ENCODE measurements at places on chromosomes 7 and 10.

GRCh38 chr7:86913709-86914108 lies 145.7 kb downstream of the ELAPOR2 start:
- DNase-seq = no peak

GRCh38 chr7:82141427-82141826 lies 302.1 kb downstream of the CACNA2D1 start:
- DNase-seq = no peak

DNA sequence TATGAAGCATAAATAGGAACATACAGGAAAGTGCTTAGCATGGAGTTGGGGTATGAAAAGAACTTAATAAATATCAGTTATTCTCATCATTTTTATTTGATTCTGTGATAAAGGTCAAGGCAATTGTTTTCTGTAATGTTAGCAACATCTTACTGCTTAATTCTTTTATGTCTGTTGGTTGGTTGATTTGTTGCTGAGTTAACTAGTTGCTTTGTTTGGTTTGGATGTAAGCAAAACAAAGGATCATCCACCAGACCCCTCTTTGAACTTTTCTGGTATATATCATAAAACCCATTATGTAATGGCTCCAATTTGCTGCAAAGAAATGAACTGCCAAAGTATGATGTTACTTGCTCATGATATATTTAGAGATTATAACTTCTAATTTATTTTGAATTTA lies 44.5 kb downstream of the CH25H start:
- no peak for DNase-seq

- DNase-seq = no peak
These were observed 64.1 kb downstream of the MICU1 start for GRCh38 chr10:72561745-72562166.

DNA sequence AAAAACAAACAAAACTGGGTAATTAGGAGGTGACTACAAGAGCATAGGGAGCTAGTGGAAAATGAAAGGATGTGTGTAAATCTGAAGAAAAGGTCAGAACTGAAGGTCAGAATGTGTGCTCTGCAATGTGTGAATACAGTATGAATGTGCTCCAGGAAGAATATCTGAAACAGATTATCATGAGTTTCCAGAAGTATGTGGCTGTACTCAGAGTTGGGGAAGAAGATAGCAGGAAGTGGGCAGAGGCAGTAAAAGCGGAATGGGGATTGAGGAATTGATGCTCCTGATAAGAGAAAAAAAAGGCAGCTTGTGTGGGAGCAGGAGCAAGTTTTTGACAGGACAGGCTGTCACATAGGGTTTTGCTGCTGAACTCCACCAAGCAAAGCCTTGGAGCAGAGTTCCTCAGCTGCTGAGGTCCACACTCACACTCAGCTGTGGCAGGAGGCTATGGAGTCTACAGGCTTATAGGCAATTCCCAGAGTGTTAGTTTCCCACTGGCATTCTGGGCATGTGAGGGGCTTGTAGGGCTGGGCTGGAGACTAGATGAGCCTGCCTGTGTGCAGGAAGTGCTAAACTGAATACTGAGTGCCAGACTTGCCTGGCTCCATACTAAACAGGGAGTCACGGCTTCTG lies 22.9 kb downstream of the H2AZ2 start:
- DNase-seq = no peak

GRCh38 chr10:125514206-125515162 lies 168.5 kb downstream of the TEX36 start:
- no peak for DNase-seq

DNA sequence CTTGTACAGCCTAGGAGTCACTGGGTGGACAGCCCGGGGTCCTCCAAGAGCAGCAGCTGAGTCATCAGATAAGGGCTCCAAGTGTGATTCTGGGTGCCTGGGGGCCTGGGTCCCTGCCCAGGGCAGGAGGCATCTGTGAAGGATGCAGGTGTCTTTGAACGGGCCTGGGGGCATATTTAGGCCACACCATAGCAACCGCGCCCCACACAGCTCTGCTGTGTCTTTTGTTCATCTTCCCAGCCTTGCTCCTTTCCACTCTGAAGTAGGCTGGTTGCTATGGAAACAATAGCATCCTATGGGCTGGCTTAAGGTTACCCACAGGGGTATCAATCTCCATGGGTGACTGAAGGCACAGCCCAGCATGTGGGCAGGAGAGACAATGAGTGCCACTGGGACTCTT lies 324.7 kb downstream of the TCERG1L start:
- no peak for DNase-seq

- no peak for DNase-seq
These were observed 18.5 kb downstream of the CSGALNACT2 start for GRCh38 chr10:43156590-43157341.

- peak; percentile 37 for DNase-seq
These were observed 26.2 kb downstream of the TBATA start for GRCh38 chr10:70758757-70759514.

DNA sequence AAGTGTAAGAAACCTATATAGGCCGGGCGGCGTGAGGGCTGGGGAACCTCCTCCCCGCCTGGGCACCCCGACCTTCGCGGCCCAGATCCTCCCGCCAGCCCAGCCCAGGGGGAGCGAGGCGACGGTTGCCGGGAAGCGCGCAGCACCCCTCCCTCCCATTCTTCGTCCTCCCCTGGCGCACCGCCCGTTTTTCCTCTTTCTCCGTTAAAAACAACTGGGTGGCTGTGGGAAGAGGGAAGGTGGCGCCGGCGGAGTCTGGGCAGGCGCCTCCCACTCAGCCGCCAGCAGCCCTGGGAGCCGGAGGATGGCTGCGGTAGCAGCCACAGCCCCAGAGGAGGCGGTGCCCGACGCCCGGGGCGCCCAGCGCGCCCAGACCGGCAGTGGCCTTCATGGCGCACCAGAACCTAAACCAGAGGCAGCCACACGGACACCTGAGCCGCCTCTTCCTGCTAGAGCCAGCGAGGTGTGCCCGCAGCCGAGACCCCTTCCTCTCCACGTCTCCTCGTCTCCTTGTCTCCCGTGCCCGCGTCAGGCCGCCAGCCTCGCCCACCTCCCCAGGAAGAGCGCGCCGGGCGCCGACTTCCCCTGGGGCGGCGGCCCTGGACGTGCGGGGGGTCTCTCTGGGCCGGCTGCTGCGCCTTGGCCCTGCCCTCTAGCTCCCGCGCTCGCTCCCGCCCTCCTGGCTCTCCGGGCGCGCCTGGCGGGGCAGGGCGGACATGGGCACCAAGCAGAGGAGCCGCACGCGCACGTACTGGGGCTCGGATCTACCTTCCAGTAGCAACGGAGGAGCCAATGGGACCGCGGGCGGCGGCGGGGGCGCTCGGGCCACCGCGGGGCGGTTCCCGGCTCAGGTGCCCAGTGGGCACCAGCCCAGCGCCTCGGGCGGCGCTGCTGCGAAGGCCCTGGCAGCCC lies 32.8 kb upstream of the SFTPD start:
- no peak for DNase-seq

DNA sequence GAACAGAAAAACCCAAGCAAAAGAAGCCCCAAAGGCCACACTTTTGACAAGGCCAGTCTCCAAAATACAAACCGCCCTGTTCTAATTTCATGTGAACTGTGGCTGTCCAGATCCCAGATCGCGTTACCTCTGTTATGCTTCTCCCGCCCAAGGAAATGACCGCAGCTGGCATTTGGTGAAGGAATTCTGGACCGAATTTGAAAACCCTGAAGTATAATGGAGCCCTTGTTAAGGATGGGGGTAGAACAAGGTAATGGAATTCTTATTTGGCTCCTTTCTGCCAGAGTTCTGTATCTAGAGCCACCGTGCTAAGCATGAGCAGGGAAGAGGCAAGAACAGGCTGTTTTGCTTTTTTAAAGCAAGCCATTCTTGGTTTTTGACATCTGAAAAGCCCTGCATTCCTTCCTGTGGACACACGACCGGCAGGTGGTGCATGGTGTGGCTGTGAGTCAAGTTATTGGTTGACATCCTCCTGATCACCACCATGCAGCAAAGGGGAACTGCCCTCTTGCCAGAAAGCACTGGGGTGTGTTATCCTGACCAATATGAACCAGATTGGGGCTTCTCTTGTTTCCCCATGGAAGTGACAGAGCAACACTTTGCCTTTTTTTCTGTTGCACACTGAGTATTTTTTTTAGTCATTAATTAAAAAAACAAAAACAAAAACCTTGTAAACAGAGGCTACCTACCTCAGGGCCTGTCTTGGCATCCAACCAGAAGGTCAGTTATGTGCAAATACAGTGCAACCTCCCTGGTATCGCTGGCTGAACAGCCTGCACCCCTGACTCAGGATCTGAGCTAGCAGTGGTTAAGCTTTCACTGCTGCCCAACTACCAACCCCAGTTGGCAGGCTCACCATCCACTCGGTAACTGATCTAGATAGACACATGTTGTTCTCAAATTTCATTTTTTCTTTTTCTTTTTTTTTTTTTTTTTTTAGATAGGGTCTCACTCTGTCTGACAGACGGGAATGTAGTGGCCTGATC lies 14.2 kb downstream of the UCMA start:
- no peak for DNase-seq

DNA sequence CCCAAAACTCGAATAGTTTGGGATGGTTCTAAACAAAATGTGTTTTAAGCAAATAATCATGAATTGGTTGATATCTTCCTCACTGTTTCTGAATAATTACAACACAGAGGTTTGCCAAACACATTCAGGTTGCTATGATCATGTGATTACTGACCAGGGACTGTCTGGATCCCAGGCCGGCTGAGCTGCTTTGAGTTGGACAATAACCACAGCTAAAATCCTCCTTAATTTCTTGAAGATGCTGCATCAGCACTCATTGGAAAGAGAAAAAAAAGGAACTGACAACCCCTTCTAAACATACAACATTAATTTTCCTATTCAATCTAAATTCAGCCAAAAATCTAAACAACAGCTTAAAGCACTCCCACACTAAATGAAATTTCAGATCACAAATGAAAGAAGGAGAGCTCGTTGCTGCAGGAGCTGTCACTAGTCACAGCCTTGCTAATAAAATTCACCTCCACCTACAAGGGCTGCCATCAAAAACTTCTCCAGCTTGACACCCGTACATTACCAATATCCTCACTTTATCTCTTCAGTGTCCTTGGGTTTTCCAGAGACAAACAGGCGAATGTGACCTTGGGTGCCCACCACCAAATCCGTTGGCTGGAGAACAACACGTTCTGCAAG lies 560.2 kb downstream of the KCNMA1 start:
- no peak for DNase-seq

GRCh38 chr7:47515305-47515834 lies 66.5 kb downstream of the TNS3 start:
- DNase-seq = no peak

- no peak for DNase-seq
These were observed 159.5 kb upstream of the KLF14 start for GRCh38 chr7:130893441-130893894.

GRCh38 chr10:126196281-126196680 lies 192.0 kb downstream of the ADAM12 start:
- no peak for DNase-seq

GRCh38 chr7:22860337-22860736 lies 37.7 kb upstream of the TOMM7 start:
- DNase-seq = no peak

DNA sequence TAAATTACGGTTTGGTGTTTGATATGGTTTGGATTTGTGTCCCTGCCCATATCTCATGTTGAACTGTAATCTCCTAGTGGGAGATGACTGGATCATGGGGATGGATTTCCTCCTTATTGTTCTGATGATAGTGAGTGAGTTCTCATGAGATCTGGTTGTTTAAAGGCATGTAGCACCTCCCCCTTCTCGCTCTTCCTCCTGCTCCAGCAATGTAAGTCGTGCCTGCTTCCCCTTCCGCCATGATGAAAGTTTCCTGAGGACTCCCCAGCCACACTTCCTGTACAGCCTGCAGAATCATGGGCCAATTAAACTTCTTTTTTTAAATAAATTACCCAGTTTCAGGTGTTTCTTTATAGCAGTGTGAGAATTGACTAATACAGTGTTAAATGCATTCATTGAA lies 116.6 kb downstream of the DOCK4 start:
- DNase-seq = no peak

DNA sequence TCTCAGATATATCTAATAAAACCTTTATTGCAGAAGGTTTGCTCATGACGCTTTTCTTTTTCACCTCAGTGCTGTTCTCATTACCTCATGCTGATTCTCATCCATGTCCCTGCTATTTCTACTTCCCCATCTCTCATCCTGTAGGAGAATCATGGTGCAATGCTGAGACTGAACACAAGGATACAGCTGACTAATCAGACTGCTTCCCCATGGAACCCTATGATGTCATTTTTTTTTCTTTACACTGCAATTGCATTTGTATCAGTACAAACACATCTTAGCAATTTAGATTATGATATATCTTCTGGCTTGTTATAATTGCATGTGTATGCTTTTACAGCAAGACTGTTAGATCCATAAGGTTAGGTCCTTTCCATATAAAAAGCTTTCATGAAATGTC lies 93.7 kb downstream of the SEMA3A start:
- DNase-seq = no peak

DNA sequence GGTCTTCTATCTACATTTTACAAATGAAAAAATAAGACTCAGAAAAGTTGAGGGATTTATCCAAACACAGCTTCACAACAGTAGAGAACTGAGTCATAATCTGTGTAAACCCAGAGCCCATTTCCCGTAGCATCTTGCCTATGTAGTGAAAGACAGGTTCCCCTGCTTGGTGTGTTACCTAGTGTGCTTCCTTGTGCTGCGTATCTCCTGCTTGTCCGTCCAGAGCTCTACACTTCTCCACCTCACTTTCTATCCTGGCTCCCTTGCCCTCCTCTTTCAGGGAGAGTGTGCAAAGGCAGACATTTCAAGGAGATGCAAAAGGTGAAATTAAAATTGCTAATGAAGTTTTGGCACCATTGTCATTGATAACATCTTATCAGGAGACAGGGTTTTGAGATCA lies 1.4 kb upstream of the ASNS start:
- DNase-seq = no peak

DNA sequence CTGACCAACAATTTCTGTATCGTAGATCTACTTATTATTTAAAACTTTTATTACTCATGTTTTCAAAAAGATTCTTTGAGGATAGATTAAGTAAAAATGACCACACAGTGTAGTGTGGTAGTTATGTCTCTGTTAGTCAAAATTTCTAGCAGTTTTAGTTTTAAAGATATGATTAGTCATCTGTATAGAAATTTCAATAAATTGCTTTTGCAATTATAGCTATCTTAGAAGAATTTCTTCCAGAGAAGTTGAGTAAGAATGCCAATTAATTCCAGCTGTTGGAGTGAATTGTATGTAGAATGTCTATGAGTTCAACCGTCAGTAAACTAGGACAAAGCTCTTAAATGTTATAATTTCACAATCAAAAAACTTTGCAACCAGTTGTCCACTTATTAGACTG lies 229.7 kb downstream of the CDK14 start:
- no peak for DNase-seq

GRCh38 chr10:103610083-103610472 lies 116.6 kb downstream of the NEURL1 start:
- DNase-seq = no peak

DNA sequence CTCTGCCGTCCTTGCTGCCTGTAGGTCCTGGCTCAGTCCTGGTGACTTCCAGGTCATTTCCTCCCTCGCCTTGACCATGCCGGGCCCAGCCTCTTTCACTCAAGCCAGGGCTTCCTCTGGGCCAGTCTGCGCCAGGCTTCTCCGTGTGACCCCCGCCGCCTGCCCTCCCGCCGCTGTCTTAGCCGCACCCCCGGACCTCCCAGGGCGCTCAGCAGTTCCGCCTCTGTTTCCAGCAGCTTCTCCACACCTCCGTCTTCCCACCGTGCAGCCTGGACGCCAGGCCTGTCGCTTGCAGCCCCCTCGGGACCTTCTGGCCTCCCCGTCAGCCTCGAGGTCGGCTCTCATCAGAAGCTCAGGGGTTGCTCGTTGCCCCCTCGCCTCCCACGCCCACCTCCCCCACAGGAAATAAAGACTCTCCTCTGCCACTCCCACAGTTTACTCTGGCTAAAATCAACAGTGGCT lies 123.0 kb upstream of the FZD8 start:
- DNase-seq = no peak

- no peak for DNase-seq
These were observed 35.4 kb downstream of the BNIP3 start for GRCh38 chr10:131946321-131946751.
